ENCODE measurements at places on chromosomes 4 and X.

DNA sequence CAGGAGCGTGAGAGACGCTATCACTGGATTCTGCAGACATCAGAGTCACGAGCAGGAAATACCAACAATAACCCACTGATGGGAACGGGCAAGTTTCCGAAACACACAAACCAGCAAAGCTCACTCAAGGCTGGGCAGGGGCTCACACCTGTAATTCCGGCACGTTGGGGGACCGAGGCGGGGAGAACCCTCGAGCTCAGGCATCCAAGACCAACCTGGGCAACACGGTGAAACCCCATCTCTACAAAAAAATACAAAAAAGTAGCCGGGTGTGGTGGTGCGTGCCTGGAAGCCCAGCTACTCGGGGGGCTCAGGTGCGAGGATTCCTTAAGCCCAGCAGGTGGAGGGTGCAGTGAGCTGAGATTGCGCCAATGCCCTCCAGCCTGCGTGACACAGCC is 17.2 kb upstream of the GTPBP6 start:
- no peak for DNase-seq

DNA sequence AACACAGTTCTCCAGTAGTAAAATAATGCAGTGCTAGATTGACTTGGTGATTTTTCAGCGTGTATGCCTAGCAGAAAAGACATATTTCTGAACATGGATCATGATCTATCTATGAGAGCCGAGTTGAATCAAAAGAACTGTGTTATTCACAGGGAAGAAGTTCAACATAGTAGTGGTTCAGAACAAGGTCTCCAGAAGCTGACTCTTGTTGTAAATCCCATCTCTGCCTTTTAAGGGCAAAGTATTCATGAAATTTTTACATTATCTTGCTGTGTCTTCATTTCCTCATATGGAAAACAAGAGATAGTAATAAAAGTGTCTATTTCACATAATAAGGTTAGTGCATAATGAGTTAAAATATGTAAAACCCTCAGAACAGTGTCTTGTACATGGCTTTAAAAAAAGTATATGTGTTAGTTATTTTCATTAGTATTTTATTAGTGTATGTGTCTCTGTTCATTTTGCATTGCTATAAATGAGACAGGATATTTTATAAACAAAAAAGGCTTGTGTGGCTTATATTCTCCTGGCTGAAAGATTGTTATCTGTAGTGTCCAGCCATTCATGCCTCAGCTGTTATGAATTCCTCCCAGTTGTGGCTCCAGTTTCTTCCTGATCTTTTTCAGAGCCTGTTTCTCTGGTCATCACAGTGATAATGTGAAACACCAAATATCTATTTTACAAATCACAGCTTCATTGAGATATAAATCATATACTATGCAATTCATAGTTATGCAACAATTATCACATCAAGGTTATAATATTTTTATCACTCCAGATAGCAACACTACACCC is 1351.2 kb downstream of the STIM2 start:
- DNase-seq: no peak

DNA sequence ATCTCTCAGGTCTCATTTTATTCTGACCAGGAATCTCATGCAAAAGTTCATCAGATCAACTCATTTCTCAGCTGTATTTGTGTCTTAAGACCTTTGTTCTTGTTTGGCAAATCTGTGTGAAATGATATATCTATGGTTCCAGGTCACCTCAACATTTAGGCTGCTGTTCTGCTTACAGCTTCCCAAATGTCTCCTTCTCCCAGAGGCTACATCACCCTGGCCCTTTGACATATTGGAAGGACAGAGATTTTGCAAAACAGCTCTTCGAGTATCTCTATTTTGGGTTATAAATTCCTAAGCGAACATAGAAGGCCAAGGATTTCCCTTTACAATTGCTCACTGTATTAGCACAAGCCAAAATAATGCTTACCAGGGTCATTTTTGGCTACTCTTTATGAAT is 57.5 kb upstream of the GIMD1 start:
- no peak for DNase-seq

- DNase-seq: no peak
These were observed 115.4 kb upstream of the ESX1 start for GRCh38 chrX:104370089-104370488.

GRCh38 chr4:53197772-53198142 is 168.1 kb downstream of the SCFD2 start:
- no peak for DNase-seq

GRCh38 chr4:62457356-62457755 is 1257.2 kb downstream of the ADGRL3 start:
- DNase-seq: peak; percentile 58

DNA sequence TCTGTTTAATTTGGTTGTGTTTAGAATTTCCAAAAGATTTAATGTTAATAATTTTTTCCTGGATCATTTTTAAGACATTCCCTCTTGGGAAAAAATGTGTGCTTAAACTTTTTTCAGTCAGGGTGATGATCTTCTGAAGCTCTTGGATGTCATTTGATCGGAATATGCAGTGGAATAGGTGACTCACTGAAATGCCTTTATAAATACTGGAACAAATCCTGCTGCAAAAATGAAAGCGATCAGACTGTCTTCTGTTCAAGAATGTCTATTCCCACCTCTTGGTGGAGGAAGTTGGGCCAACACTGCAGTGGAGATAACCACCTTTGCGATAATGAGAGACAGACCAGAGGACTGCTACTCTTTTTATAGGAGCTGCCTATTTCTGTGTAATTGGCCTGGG is 46.7 kb downstream of the LARP1B start:
- DNase-seq: no peak

GRCh38 chr4:144547678-144548298 is 98.2 kb upstream of the HHIP start:
- no peak for DNase-seq

DNA sequence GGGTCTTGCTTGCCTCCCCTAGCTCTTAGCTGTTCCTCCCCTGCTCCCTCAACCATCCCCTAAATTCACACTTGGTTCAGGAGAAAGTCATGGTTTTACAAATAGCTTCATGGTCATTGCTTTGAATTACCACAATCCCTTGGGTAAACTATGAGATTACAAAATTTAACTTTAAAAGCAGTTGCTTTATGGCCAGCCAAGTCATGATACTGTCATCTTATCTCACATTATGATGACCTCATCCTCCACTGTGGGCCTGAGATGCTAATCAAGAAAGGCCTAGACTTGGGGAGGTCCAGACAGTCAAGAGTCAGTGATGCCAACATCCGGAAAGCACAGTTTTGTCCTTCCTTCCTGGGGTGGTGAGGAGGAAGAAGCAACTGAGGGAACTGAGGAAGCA is 10.5 kb upstream of the FGF16 start:
- no peak for DNase-seq

DNA sequence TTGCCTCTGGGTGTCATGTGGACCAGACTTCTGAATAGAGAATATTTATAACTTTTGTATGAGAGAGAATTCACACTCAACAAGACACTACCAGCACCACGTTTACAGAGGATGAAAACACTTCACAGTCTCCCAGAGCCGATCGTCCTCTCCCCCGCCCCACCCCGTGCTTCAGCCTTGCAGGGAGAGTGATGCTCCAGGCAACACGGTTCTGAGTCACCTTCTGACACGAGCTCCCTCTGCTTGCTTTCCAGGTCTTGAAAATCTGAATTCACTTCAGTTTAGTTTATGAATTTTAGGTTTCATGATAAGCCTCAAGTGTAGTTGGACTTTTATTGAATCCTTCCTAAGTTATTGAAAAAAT is 59.8 kb downstream of the CPLX1 start:
- DNase-seq: no peak

- DNase-seq: no peak
These were observed 106.5 kb downstream of the CPZ start for GRCh38 chr4:8699063-8699385.

GRCh38 chrX:27186671-27187070 is 276.5 kb downstream of the PPP4R3C start:
- no peak for DNase-seq

- DNase-seq: no peak
These were observed 6.7 kb downstream of the EDNRA start for GRCh38 chr4:147487616-147488015.

DNA sequence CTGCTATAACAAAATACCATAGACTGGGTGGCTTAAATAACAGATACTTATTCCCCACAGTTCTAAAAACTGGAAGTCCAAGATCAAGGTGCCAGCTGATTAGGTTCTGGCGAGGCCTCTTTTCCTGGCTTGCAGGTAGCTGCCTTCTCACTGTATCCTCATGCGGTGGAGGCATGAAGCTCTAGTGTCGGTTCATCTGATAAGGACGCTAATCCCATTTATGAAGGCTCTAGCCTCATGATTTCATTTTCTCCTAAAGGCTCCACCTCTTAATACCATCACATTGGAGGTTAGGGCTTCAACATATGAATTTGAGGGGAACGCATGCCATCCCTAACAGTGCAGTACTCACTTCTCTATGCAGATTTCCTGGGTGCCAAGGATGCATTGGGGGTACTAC is 57.9 kb upstream of the STIM2 start:
- no peak for DNase-seq

- no peak for DNase-seq
These were observed 127.4 kb downstream of the FAM53A start for GRCh38 chr4:1556541-1557220.

DNA sequence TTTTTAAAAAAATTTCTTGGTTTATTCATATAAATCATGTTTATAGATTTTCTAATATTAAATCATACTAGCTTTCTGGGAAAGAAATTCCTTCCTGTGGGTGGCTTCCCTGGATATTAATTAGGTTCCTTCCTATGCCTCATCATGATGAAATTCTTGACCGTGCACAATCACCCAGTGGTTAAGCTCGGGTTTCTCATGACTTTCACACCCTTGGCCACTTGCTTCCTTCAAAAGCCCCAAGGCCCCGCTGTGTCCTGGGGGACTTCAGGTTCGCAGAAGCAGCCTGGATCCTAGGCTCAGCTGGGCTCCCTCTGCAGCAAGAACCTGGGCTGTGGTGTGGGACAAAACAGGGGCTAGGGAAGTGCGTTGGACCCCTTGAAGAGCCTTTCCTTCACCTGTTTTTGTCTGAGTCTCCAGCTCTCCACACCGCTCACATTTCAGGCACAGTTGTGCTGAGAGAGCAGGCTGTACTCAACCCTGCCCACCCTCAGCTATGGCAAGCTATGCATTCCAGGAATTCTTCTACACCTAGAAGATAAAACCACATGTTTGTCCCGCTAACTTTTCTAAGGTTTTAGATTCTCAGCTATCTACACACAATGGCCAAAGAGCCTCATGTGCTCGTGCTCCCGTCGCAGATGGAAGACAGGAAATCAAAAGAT is 48.9 kb upstream of the TMSB15B start:
- no peak for DNase-seq

DNA sequence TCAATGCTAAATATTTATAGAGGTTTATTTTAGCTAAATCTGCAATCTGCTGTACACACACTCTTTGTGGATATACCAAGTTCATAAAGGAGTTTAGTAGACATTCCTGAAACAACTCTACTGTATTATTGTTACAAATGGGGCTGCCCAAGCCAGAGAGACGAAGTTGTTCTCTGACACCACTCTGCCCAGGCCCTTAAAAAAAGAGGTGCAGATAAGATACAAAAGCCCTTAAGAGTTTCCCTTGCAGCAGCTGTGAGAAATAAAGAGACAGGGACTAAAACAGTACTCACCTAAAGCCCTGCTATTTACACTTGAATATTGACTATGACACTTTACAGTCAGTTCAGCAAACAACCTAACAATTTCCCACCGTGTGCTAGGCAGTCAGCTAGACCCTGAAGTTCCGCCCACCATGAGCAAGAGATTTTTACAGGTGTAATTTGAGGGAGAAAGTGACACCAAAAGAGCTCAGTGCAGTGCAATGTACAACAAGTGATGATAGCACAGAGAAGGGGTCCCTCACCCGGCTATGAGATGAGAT is 191.7 kb downstream of the PRDM5 start:
- DNase-seq: no peak

GRCh38 chrX:3815896-3816664 is 102.6 kb upstream of the PRKX start:
- DNase-seq: no peak

GRCh38 chrX:155747520-155747919 is 133.6 kb upstream of the VAMP7 start:
- DNase-seq: no peak

- DNase-seq: no peak
These were observed 67.9 kb downstream of the LEF1 start for GRCh38 chr4:108100827-108101226.

DNA sequence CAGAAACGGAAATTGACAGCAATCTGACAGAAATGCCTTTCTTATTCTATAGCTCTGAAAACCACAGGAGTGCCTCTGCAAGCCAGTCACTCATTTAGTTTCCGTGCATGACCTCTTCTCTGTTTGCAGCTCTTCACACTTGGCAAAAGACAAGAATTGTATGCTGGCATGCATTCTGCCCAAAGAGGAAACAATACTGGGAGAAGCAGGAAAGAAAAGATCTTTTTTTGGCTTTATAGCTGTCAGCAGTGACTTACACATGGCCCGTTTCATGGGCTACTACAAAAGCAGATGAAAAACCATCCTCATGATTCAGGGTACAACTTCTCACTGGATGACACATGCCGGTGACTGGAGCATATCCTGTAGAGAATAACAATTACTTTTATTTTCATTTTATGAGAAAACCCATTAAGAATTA is 249.4 kb downstream of the ADAMTS3 start:
- DNase-seq: peak; percentile 83

- DNase-seq: no peak
These were observed 1.2 kb downstream of the CPEB2 start for GRCh38 chr4:15003401-15003890.

DNA sequence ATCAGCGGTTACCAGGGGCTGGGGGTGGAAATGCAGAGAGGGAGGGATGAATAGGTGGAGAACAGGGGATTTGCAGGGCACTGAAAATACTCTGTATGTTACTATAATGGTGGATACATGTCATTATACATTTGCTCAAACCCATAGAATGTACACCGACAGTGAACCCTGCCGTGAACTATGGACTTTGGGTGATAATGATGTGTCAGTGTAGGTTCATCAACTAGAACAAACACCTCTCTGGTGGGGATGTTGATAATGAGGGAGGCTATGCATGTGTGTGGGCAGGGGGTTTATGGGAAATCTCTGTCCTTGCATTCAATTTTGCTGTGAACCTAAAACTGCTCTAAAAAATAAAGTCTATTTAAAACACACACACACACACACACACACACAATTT is 11.5 kb downstream of the HPSE start:
- DNase-seq: no peak

GRCh38 chrX:105263801-105264200 is 43.3 kb upstream of the TEX13A start:
- DNase-seq: no peak

GRCh38 chr4:151284534-151285245 is 7.7 kb downstream of the PRSS48 start:
- no peak for DNase-seq

DNA sequence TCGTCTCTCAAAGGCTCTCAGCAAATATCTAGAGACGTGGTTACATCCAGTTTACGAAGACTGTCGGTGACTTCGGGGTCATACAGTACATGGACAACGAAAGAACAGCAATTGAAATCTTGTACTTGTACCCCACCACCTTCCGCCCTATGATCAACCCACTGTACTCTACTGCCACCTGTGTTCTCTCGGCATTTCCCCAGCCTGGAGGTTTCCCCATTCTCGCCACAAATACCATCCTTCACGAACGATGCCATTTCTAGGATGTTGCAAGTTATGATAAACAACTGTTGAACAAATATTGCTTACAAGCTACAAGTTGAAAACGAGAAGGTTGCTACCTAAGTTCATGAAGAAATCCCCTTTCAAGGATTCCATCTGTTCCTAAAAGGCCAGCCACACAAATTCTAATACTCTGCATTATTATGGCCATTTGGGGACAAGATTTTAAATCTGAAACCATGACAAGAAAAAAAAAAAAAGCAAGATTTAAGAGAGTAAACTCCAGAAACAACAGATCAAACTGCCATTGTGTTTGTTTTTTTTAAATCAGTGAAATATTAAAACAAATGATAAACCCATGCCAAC is 1.6 kb downstream of the APBB2 start:
- no peak for DNase-seq
